ENCODE measurements at places on chromosomes 3 and 15. TPM values are rescaled to one million over a fixed set of nuclear protein-coding genes. Genes with fewer than 3 reads are reported as not detected.

FOXB1 gene
- total RNA-seq: 0.13 TPM

SLC2A2 gene
- not detected for total RNA-seq

ZBTB11 gene
- 28.5 TPM for total RNA-seq

FGF7 gene
- total RNA-seq: not detected

ELL3 gene
- total RNA-seq: 2.4 TPM

JAGN1 gene
- 29.7 TPM for total RNA-seq

C3orf85 gene
- total RNA-seq: not detected

EFHB gene
- 0.69 TPM for total RNA-seq

LMAN1L gene
- total RNA-seq: 0.11 TPM

ADAMTSL3 gene
- total RNA-seq: not detected

SENP5 gene
- total RNA-seq: 32.5 TPM

TMEM266 gene
- total RNA-seq: not detected

ZNF620 gene
- 3.6 TPM for total RNA-seq

KLHL40 gene
- not detected for total RNA-seq

ZMYND10 gene
- 2.6 TPM for total RNA-seq

FBXO22 gene
- total RNA-seq: 64.8 TPM

SSR3 gene
- total RNA-seq: 175 TPM

MAGI1 gene
- 0.51 TPM for total RNA-seq

AAGAB gene
- 51.2 TPM for total RNA-seq

SCG5 gene
- total RNA-seq: 1.6 TPM

GREM1 gene
- not detected for total RNA-seq

FAM162A gene
- total RNA-seq: 204 TPM

TRMT10C gene
- total RNA-seq: 49.4 TPM

GATA2 gene
- not detected for total RNA-seq

SCAMP2 gene
- total RNA-seq: 58.9 TPM

PLA2G4E gene
- not detected for total RNA-seq

USP50 gene
- total RNA-seq: not detected

NDUFAF3 gene
- 95.5 TPM for total RNA-seq

QTRT2 gene
- 31.6 TPM for total RNA-seq

EPHA6 gene
- total RNA-seq: not detected

PSTPIP1 gene
- total RNA-seq: 121 TPM

SPATA12 gene
- total RNA-seq: not detected

SCN11A gene
- total RNA-seq: not detected

GPR156 gene
- not detected for total RNA-seq

PIK3CA gene
- total RNA-seq: 20.8 TPM

SOX14 gene
- total RNA-seq: not detected

FETUB gene
- not detected for total RNA-seq
